ENCODE measurements at places on chromosomes 6 and 20. TPM values are rescaled to one million over a fixed set of nuclear protein-coding genes. Genes with fewer than 3 reads are reported as not detected.

DNA sequence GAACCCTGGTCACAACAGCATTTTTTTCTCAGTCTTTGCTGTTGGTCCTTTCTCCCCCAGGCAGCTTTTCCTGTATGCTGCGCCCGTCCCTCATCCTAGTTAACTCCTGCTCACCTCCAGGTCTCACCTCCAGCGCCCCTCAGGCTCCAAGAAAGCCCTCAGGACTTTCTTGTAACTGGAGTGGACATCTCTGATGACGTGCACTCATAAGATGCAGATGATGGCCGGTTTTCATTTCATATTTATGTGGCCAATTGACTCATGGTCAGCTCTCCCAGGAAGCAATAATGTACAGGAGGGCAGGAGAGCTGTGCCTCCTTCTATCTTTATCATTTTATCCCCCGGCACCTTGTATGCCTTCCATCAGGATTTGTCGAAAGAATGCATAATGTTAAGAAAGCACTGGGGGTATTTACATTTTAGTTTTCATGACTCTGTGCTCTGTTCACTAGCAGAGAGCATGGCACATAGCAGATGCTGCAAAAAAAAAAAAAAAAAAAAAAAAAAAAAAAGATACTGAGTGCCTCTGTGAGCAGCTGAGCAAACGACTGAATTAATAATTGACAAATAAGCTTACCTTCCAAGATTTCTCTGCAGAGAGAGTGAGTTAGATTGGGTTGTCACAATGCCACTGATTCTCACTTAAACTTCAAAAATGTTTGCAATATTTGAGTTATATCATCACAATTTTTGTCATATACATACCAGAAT is 170.2 kb downstream of the DOK5 start:
- DNase-seq: no peak

DNA sequence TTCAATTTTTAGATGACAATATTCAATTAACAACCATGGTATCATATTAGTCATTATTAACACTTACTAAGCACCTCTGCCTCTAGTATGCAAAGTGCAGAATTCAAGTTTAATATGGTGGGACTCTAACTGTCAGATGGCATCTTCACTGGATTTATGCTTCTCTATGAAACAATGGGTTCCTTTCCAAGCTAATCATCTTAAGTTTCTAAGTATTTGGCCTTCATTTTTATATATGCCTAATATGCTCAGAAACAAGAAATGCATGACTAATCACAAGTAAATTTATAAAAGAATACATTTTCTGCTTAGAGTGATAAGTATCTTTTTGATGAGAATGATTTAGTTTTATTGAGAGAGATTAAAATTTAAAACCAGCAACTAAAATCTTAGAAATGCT is 144.7 kb downstream of the HIVEP2 start:
- DNase-seq: no peak

- no peak for DNase-seq
Measured at GRCh38 chr6:100724222-100724621, 156.9 kb downstream of the ASCC3 start.

The RIPPLY2 gene
- total RNA-seq: not detected

The LRRC73 gene
- 0.37 TPM for total RNA-seq

Measured in T-helper 17 cell (primary cell).